Mammary epithelial cell (primary cell): ENCODE measurements at places on chromosomes 13 and 19. TPM values are rescaled to one million over a fixed set of nuclear protein-coding genes. Genes with fewer than 3 reads are reported as not detected.

DNA sequence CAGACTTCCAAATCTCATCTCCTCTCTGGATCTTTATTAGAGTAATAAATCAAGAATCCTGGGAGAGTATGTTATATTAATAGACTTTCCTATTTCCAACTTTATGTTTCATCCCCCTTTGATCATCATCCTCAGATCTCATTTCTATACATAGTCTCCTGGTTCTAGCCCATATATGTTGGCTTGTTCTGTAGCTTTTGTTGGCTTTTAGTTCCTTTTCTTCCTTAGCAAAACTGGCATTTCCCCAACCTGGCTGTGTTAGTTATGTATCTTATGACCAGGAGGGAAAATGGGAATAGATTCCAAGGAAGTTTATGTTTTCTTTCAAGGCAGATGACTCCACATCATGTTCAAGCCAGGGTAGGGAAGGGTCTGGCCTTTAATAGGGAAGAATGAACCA lies 2464.5 kb downstream of the PCDH9 start:
- DNase-seq: no peak

DNA sequence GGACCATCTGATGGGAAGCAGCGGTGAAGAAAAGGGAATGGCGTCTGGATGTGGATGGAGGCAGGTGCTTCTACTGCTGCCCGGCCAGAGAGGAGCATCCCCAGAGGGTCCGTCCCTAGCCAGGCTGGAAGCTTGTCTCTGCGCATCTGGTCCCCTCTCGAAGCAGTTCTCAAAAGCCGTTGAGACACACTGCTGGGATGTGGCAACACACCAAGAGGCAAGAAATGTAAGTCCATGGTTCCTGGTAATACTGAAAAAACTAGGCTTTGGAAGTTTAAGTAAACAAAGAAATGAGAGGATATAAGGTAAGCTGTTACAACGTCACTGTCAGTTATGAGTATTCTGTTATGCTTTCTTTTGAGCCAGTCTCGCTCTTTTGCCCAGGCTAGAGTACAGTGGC lies 15.1 kb upstream of the FFAR2 start:
- no peak for DNase-seq

DNA sequence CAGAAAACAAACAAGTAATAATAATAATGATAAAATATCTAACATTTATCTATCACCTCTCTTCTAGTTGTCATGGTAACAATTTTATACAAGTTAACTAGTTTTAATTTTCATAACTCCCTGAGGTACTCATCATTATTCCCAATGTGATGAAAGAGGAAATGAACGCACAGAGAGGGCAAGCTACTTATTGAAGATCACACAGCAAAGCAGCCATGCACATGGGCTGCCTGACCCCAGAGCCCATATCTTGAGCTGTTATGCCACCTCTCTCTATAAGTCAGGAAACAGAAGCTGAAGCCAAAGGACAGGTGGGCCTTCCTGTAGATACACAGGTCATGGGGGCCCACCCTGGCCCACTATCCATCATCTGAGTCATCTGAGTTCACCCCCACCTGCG lies 4.9 kb upstream of the KLK4 start:
- no peak for DNase-seq

NPAS1 gene
- total RNA-seq: 0.67 TPM

DNA sequence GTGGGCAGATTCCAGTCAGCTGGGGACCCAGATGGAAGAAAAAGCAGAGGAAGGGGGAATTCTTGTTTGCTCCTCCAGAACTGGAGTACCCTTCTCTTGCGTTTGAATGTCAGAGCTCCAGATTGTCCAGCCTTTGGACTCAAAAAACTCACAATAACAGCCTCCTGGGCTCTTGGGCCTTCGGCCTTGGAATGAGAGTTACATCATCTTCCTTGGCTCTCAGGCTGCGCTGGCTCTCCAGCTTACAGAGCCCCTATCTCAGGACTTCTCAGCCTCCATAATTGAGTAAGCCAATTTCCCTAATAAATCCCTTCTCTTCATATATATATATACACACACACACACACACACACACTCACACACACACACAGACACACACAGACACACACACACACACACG lies 1215.7 kb upstream of the SLC10A2 start:
- no peak for DNase-seq

APOC4 gene
- total RNA-seq: not detected
